Activated CD8-positive, alpha-beta T cell treated with anti-CD3 and anti-CD28 coated beads, Interleukin-2, amount 10 ng/mL, durations not matched to agents 7 days and 5 days (primary cell): ENCODE measurements at places on chromosomes 7 and 10.

GRCh38 chr10:60911715-60912114, 32.3 kb downstream of the RHOBTB1 start:
- DNase-seq, result no peak

DNA sequence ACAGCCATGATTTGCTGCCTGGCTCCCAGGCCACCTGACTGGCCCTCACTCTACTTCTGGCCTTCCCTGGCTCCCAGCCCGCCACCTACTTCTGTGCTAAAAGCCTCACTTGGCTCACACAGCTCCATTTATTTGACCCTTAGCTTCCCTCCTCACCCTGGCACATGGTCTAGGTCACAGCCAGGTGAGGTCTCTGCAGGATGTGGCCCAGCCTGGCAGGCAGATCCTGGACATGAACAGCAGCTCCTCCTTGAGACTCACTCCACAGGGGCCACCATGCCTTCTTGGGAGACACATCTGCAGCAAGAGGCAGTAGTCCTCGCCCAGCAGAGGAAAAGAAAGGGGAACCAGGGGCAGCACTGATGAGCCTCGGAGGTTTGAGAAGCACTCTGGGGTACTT, 64.6 kb downstream of the GRID1 start:
- DNase-seq, result no peak

- no peak for DNase-seq
Observed at GRCh38 chr7:42138691-42139090, 98.3 kb downstream of the GLI3 start.

- no peak for DNase-seq
Observed at GRCh38 chr10:122257041-122257440, 14.1 kb upstream of the BTBD16 start.

DNA sequence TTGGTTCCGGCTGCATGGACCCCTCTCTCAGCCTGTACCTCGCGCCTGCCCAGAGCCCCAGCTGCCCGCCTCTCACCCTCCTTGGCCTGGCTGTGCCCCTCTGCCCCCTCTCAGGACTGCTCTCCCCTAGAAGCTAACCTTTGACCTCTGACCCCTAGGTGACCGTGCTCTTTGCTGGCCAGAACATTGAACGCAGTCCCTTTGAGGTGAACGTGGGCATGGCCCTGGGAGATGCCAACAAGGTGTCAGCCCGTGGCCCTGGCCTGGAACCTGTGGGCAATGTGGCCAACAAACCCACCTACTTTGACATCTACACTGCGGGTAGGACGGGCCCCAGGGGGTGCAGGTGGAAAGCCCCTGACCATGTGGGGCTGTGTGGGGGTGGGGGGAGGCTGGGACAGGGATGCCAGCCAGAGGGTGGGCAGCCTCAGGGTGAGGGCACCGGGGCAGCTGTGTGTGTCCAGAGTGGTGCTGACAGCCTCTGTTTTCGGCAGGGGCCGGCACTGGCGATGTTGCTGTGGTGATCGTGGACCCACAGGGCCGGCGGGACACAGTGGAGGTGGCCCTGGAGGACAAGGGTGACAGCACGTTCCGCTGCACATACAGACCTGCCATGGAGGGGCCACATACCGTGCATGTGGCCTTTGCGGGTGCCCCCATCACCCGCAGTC, 8.0 kb downstream of the FLNC start:
- DNase-seq, result no peak

DNA sequence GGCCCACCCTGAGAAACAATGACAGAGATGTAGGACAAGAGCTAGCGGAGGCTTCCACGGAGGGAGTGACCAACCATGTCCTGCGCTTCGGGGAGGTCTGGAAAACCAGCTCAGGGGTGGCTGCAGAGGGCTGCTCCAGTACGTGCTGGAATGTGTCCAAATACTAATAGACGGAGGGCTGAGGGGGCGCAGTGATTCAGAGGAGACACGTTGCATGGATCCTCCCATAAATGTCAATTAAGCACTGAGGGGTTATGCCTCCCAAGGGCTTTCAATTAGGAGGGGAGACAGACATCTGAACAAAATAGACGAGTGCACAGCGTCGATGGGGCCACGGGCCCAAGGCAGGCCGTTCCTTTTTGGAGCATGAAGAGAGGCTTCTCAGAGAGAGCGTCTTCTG, 51.0 kb upstream of the NPS start:
- no peak for DNase-seq

DNA sequence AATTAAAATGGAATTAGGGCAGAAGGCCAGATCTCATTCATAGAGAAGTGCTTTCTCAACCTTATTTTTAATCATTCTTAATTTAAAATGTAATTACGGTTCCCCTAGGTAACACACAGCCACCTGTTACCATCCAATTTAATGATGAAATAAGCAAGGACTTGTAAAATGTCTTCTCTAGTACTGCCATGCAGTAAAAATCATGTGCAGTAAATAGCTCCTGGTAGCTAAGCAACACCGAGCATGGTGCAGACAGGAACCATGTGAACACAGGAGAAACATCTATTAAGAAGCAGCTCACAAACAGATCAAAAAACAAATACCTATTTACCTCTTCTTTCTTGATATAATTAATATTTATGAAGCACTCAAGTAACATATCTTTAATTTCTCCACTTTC, 15.1 kb downstream of the NCAPG2 start:
- no peak for DNase-seq

- no peak for DNase-seq
Observed at GRCh38 chr7:69811476-69812308, 213.4 kb downstream of the AUTS2 start.

- no peak for DNase-seq
Observed at GRCh38 chr7:36278620-36279172, 111.0 kb upstream of the ANLN start.

GRCh38 chr7:118696879-118697278, 472.4 kb downstream of the ANKRD7 start:
- DNase-seq, result no peak
